ENCODE measurements at places on chromosomes 16 and 17. TPM values are rescaled to one million over a fixed set of nuclear protein-coding genes. Genes with fewer than 3 reads are reported as not detected.

DNA sequence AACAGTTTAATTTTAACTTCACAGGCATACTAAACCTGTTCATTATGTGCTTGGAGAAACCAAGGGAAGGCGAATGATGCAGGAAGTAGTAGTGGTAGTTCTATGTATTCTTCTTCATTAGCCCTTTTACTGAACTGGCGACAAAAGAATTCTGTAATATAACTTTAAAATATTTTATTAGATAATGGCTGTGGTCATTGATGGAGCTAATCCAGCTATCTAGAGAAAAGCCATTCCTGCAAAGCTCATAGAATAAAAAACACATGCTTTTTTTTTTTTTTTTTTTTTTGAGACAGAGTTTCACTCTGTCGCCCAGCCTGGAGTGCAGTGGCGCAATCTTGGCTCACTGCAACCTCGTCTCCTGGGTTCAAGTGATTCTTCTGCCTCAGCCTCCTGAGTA, 23.5 kb downstream of the TANC2 start:
- H3K4me3 ChIP-seq: no peak overlapping the region
- peaks cover 11% of the 10 kb centered on the region for H3K4me1 ChIP-seq
- H3K36me3 ChIP-seq: no peaks in the 10 kb centered on the region
- no peak for DNase-seq

- peaks cover 3% of the 10 kb centered on the region for H3K36me3 ChIP-seq
- H3K27me3 ChIP-seq: peaks cover 11% of the 10 kb centered on the region
- H3K27ac ChIP-seq: no peak overlapping the region
- no peak overlapping the region for H3K4me3 ChIP-seq
Observed at GRCh38 chr17:37062021-37062420, 113.3 kb downstream of the AATF start.

- H3K27me3 ChIP-seq: no peaks in the 10 kb centered on the region
- peaks cover 39% of the 10 kb centered on the region for H3K36me3 ChIP-seq
- no peak overlapping the region for H3K27ac ChIP-seq
- no peak for DNase-seq
- no peak overlapping the region for H3K4me3 ChIP-seq
Observed at GRCh38 chr17:19327031-19327783, 35.3 kb downstream of the B9D1 start.

GRCh38 chr16:85018529-85019236, 7.3 kb upstream of the ZDHHC7 start:
- no peaks in the 10 kb centered on the region for H3K27me3 ChIP-seq
- no peak overlapping the region for H3K27ac ChIP-seq
- H3K4me1 ChIP-seq: peaks cover 5% of the 10 kb centered on the region
- no peak for DNase-seq
- H3K36me3 ChIP-seq: no peaks in the 10 kb centered on the region

The ITGA3 gene
- 34.4 TPM for polyA plus RNA-seq

Measured in spinal cord (tissue), 10 donors.